ENCODE measurements at places on chromosomes 5 and 9.

DNA sequence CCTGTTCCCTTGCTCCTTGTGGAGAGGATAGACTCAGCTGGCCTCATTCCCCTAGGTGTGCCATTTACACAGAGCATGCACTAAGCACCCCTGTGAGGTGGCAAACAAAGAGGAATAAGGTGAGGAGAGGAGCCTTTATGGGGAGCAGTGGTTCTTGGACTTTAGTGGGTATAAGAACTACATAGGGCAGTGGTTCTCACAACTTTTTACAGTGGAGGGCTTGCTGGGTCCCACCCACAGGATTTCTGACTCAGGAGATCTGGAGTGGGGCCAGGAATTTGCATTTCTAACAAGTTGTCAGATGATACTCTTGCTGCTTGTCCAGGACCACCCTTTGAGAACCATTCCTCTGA is 42.0 kb downstream of the CSF1R start:
- DNase-seq = peak; percentile 94

DNA sequence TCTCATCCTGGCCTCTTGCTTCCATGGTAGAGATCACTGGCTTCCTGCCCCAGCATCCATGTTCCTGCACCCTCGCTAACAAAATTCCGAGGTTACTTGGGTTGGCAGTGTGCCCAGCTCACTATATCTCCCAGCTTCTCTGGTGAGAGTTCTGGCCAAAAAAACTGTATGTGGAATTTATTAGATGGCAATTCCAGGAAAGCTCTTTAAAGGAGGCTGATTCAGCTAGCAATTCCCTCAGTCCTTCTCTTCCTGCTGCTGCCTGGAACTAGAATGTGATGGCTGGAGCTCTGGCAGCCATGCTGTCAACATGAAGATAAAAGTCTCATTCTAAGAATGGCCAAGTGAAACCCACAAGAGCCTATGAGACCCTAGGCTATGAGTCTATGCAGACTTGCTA is 88.8 kb downstream of the SECISBP2 start:
- no peak for DNase-seq

- no peak for DNase-seq
These were observed 398.2 kb downstream of the SLCO4C1 start for GRCh38 chr5:101897914-101898313.

- DNase-seq = peak; percentile 79
These were observed 29.6 kb upstream of the UBAC1 start for GRCh38 chr9:135990468-135991429.

GRCh38 chr5:112684121-112684520 is 53.6 kb upstream of the APC start:
- DNase-seq = no peak

DNA sequence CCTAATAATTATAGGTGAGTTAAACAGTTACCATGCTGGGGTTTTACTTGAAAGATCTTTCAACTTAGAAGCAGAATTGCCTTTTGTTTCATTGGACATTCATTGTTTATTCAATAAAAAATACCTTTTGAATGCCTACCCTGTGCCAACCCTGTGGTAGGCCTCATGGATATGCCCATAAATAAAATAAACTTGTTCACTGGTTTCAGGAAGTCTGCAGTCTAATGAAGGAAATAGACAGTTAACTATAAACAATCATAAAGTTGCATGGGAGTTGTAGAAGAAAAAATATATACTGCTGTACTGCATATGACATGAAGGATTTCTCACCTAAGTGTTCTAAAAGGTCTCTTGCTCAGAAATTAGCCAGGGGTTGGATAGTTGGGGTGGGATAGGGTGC is 5.3 kb upstream of the GPR21 start:
- DNase-seq = no peak

GRCh38 chr5:133938929-133939328 is 29.5 kb downstream of the C5orf15 start:
- DNase-seq = no peak

- no peak for DNase-seq
These were observed 1.4 kb downstream of the PITX1 start for GRCh38 chr5:135032695-135032998.

DNA sequence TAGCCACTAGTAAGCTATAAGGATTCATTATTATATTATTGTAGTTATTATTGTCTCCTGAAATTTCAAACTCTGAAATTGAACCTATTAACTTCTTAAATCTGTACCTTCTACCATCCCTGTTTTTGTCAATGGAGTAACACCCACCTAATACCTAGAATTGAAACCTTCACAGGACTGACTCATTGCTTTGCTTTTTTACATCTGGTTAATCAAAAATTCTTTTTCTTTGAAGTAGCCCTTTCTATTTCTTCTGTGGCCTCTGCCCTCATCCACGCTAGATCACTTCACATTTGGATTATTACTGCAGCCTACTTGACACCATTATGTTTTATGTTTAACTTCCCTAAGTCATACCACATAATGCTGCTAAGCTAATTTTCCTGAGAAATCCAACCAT is 35.6 kb downstream of the RBM27 start:
- DNase-seq = no peak

DNA sequence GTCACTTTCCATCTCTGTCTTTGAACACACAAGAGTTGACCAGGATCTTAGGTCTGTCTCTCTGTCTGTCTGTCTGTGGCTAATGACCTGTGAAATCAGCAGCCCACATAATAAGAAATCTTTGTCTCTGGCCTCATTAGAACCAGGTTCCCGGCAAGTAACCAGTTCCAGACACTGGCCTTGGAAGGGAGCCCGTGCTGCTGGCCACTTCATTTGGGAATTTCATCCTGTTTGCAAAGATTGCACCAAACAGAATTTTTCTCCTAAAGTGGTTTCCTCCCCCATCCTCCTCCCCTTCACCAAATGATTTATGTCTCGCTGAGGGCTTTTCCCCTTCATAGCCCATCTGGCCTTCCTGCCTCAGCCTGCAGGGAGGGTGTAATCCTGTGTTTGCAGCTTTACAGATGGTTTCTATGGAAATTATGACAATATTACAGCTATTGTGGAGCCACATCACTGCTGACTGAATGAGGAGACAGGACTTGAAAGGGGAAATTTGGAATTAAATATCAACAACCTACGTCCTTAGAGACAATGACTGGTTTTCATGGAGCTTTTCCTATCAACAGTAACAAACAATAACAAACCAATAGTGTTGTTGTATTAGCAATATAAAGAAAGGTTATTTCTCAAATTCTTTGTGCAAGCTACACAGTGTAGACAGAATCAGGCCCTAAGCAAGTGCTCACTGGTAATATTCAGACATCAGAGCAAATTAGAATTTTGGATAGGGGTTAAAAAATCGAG is 25.7 kb downstream of the DPYSL3 start:
- DNase-seq = peak; percentile 68

- no peak for DNase-seq
These were observed at the start of gene GABRA1 for GRCh38 chr5:161847941-161848391. Gene GABRA1 (plus strand): TSS chr5:161848120. CDS start chr5:161850811, 2,691 bp downstream.

DNA sequence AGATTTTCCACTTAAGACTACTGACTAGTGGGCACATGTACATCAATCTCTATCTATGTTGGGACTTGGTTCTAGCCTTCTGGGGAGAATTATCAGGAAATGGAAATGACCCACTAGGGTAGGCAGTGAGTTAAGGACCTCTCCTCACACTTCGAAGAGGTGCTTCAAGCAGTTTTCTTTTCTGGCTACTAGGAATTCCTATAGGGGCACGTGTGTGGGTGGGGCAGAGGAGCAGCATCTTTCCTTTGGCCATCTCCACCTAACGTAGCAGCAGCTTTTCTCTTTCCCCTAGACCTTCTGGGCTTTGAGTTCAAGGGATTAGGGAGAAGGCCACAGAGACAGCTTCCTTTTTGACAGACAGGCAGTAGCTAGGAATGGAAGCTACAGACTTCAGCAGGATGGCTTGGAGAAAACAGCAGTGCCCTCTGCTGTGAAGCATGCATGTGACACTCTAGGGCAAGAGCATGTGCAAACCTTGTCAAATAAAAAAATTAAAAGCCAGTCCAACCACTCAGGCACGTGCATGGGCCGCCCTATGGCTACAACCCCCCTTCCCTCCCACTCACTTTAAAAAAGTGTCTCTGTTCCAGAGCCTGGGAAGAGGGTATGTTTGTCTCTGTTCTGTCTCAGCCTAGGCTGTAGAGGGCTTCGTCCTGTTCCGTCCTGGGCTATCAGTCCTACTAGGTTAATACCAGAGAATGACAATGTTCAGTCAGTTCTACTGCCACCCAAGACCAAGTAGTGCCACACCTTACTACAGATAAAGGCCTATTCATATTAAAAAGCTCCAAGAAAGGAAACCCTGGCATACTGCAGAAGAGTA is 8.7 kb upstream of the GFRA3 start:
- peak; percentile 87 for DNase-seq

- no peak for DNase-seq
These were observed 137.6 kb upstream of the RASEF start for GRCh38 chr9:83200531-83200930.

DNA sequence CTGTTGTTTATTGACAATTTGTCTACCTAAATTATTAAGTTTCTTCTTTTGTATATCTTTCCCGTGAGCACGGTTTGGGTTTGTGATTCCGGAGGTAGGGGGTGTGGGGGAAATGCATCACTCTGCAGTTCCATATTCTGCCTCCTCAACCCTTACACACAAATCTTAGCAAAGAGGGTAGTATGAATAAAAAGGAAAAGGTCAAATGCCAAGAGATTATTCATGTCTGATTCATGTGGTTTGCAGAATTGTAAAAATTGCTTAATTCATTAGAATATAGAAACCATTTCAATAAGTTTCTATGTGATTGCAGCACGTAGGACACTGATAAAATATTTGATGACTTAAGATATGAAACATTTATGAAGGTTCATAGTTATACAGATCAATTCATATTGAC is 601.9 kb downstream of the SEMA5A start:
- DNase-seq = peak; percentile 36

- DNase-seq = no peak
These were observed 10.9 kb upstream of the LRRC14B start for GRCh38 chr5:180286-180918.

DNA sequence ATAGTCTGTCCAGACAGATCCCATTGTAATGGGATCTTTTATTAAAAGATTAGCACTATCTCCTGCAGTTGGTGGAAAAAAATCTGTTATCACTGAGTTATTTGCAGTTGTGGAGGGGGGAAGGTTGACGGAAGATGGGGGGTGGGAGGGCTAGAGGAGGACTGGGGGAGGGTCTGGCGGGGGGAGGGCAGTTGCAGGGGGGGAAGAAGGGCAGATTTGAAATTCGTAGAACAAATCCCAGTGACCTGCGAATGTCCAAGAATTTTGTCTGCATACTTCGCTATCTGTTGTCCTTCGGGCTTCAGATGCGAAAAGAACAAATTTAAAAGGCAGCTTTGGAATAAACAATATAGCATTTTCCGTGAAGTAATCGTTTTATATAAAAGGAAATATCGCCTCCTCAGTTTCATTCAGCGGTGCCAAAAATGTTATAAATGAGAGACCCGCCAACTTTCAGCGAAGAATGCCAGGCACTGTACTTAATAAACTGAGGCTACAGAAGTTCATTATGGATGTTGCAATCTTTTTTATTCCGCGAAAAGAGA is 1.3 kb upstream of the FST start:
- DNase-seq = no peak

DNA sequence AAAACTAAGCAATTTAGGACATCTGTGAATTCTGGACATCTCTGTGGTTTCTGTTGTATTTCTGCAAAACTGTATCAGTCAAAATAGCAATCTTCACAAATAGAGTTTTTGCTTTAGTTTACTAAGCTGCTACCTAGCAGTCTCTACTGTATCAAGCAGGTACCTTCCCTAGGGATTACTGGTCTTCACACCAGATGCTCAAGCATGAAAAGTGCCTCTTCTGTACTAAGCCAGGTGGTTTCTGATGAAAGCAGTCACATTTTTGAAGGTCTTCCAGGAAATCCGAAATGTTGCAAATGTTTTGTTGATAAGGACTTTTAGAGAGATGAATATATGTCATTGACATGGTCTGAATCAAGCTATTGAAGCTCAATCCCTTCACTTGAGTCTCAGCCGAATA is 540.0 kb downstream of the KCTD16 start:
- DNase-seq = no peak

GRCh38 chr5:156617426-156617825 is 232.7 kb upstream of the PPP1R2B start:
- no peak for DNase-seq
